Activated CD4-positive, alpha-beta T cell treated with anti-CD3 and anti-CD28 coated beads for 24 hours (primary cell): ENCODE measurements at places on chromosomes 16 and 17.

DNA sequence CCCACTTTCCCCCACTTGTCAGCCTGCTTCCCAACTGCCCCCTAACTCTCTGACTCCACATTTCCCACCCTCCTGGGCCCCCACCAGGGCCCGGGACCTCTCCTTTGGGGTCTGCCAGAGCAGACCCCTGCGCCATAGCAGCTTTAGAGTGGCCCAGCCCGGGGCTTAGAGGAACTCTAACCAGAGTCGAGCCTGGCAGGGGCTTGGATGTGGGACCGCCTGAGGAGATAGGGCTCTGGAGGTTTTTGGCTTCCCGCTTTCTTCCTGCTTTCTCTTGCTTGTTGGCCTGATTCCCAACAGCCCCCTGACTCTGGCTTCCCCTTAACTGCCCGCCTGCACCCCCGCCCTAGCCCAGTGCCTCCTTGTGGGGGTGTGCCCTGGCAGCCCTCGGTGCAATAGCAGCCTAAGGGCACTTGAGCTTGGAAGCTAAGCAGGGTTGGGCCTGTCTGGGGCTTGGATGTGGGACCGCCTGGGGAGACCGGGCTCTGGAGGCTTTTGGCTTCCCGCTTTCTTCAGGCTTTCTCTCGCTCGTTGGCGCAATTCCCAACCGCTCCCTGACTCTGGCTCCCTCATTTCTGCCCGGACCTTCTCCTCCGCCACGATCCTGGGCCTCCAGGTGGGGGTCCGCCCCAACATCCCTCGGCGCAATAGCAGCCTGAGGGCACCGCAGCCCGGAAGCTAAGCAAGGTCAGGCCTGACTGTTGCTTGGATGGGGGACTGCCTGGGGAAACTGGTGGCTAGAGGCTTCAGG lies 2292.0 kb downstream of the TP53TG3F start:
- DNase-seq, result no peak

DNA sequence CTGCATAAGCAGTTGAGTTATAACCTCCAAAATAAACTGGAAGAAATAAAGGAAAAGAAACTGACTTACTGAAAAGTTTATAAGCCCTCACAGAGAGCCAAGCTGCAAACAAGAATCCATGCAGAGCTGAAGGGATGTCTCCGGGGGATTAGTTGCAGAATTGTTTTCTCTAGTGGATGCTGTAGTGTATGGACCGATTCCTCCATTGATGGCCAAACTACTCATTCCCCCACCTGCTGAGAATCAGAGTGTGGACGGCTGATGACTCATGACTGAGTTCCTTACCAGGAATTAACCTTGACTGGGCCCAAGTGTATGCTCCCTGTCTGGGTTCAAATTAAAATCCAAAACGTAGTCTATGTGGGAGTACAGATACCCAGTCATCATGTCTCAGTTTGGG lies 93.9 kb upstream of the CDH8 start:
- no peak for DNase-seq

DNA sequence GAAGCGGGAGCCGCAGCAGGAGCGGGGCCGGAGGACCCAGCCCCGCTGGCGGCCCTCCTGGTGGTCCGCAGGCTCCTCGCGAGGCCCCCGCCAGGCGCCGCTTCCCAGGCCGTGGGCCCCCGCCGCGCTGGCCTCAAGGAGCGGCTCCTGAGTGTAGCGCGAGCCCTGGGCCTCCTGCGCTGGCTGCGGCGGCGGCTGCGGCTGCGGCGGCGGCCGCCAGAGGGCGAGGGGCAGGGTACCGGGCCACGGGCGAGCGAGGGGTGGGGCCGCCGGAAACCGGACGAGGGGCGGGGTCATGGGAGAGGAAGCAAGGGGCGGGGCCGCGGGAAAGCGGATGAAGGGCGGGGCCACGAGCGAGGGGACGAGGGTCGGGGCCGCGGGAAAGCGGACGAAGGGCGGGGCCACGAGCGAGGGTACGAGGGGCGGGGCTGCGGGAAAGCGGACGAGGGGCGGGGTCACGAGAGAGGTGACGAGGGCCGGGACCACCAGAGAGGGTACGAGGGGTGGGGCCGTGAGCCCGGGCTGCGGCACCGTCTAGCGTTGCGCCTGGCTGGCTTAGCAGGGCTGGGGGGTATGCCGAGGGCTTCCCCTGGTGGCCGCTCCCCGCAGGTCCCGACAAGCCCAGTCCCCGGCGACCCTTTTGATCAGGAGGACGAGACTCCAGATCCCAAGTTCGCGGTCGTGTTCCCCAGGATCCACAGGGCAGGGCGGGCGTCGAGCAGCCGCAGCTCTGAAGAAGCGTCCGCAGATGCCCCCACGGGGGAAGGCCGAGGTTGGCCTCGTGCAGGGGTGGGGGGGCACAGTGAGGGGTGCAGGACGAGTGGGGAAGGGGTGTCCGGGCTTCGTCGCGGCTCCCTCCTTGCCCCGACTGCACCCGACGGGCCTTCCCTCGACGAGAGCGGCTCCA lies 1.7 kb downstream of the MYO15B start:
- peak; percentile 92 for DNase-seq

DNA sequence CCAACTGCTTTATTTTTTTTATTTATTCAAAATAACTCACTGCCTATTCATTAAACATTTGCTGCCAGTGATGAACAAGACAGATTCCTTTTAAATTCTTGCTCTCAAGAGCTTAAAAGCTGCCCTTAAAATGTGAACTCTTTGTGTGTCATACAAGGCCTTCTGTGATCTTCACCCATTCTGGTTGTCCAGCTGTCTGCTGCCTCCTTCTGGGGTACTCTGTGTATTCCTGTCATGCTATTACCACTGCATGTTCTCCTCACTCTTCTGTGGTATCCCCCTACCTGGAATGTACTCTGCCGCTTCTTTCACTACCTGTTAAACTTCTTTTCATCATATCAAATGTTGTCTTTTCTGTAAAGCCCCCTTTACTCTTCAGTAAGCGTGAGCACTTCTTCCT lies 165.8 kb downstream of the CHD9 start:
- no peak for DNase-seq

- no peak for DNase-seq
These were observed 84.0 kb upstream of the NOL11 start for GRCh38 chr17:67633751-67634211.

DNA sequence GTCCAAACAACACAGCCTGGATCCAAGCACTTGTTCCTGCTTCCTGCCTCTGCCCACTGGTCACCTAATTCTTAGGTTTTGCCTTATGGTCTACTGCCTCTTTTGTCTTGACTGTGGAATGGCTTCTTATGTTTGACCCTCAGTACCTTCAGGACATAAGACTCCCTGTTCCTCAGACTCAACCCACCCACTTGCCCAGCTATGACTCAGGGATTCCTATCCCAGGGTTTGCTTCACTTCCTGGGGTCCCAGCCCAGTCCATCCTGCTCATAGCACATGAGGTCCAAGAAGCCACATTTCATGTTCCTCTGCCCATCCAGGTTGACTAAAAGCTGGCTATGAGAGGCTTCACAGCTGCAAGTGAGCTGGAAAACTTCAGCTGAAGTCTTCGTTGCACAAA lies 320.9 kb upstream of the CDH5 start:
- DNase-seq, result no peak

DNA sequence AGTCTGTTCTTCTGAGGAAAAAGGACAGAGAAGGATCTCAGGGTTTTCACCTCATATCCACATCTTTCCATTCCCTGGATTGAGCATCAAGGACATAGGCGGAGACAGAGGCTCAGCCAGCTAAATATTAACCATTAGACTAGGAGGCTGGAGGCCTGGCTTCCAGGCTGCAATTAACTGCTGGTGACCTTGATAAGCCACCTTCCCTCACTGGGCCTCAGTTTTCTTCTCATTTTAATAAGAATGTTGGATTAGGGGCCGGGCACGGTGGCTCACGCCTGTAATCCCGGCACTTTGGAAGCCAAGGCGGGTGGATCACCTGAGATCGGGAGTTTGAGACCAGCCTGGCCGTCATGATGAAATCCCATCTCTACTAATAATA lies 25.6 kb upstream of the CNOT1 start:
- no peak for DNase-seq

GRCh38 chr16:67719778-67720144 lies 645 bp upstream of the GFOD2 start:
- no peak for DNase-seq

DNA sequence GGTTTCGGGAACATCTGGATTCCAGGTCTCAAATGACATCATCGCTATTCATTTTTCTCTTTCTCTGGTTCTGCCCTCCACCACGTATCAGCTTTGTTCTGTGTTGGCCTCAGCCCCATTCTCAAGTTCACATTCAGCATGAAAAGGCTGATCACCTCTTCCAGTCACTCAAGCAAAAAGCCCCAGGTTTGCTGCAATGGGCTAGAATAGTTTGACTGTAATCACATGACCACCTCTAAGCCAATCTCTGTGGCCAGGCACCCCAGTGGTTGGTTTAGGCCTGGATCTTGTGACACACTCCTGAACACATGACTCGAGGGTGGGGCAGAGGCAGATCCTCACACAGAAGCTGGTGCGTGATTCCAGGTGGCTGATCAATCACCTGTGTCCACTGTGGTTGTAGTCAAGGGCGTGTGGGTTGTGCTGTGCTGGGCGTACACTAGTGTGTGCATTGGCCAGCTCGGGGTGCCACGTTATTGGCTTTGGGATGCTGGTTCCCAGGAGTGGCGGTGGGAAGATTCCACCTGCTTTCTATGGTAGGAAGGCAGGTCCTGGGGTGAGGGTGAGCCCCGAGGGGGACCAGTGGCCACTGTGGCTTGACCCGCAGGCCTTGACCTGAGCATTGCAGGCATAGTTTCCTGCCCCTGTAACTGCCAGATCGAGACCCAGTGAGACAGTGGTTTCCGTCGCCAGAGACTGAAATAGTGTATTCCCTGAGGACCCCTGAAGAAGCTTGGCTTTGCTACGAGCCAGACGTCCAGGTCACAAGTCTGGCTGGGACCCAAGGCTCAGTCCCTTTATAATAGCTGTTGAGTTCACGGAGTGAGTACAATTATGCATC lies 12.0 kb downstream of the EEF2K start:
- DNase-seq, result no peak

DNA sequence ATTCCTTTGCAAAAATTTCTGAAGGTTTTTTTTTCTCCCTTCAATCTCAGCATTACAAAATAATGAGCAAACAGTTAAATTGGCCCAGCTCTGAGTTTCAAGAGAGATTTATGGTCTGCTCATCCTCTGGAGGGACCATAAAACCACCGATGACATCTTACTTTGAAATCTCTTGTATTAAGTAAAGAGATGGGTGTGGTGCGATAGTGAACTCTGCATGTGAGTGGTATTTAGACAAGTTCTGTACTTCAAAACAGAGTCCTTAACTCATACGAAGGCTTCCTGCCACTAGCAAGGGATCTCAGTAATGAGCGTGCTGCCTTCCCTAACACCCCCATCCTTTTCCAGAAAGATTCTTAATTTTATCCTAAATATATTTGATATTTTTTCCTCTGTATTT lies 2.1 kb downstream of the FAM20A start:
- no peak for DNase-seq

- no peak for DNase-seq
These were observed 43.4 kb downstream of the IRX3 start for GRCh38 chr16:54243202-54243601.

DNA sequence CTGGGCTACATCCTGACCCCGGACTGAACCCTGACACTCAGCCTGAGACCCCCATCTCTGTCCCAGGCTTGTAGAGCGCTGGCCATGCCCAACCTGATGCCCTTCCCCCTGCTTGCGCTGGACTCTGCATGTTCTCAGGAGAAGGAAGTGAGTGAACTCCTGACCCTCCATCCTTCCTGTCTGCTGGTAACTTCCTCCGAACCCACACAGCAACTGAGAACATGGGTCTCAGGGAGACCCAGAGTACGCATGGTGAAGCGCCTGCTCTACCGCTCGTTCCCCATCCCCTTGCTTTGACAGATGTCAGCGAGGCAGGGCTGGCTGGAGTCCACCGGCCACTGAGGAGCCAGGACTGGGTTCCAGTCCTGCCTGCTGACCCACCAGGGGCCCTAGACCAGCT lies 6.1 kb downstream of the CAMKK1 start:
- DNase-seq, result no peak

DNA sequence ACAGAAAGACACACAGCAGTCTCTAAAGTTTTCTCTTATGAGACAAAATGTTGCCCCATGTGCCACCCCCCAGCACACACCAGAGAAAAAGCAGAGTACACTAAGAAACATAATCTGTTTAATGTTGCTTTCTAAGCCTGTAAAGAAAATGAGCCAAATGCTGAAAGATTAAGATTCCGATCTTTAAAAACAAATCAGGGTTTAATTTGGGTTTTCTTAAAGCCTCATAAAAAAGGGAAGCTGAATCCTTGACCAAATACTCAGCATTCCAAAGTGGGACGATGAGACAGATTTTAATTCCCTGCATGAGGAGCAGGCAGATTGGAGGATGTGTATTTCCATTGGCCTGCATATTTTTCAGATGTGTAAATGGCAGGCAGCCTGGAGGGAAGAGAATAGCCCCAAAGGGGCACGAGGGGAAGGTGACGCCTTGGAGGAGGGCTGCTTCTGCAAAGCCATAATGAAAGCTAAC lies 118.4 kb downstream of the COPRS start:
- DNase-seq, result no peak

DNA sequence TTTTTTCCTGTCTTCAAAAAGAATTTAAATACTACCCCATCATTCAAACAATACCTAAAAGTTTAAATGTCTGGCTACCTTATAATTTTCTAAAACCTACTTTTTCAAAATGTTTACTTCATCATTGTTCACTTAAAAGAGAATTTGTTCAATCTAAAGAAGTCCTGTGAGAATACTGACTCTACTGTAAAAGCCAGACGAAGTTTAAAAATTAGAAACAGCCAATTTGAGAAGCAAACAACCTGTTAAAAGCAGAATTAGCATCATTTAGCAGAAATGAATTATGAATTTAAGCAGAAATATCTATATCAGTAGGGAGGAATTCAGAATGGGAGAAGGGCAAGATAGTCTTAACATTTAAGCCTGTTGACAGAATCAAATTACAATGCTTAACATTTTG lies 2.1 kb downstream of the SKA2 start:
- no peak for DNase-seq
